ENCODE measurements at places on chromosomes 13 and 19.

GRCh38 chr13:101465877-101466276 lies 13.4 kb downstream of the ITGBL1 start:
- no peak for DNase-seq

GRCh38 chr13:23867027-23867491 lies 22.1 kb downstream of the MIPEP start:
- no peak for DNase-seq

DNA sequence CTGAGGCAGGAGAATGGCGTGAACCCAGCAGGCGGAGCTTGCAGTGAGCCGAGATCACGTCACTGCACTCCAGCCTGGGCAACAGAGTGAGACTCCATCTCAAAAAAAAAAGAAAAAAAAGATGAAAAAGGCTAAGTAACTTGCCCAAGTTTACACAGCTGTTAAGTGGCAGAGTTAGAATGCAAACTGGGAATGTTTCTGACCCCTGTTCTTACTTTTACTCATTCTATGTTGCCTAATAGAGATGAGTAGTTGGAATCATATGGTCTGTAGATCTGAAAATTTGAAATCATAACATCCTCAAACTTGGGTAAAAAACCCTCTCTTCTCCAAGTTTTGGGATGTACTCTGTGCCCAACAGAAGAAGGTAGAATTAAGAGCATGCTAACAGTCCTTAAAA lies 235.8 kb upstream of the RFC3 start:
- no peak for DNase-seq

DNA sequence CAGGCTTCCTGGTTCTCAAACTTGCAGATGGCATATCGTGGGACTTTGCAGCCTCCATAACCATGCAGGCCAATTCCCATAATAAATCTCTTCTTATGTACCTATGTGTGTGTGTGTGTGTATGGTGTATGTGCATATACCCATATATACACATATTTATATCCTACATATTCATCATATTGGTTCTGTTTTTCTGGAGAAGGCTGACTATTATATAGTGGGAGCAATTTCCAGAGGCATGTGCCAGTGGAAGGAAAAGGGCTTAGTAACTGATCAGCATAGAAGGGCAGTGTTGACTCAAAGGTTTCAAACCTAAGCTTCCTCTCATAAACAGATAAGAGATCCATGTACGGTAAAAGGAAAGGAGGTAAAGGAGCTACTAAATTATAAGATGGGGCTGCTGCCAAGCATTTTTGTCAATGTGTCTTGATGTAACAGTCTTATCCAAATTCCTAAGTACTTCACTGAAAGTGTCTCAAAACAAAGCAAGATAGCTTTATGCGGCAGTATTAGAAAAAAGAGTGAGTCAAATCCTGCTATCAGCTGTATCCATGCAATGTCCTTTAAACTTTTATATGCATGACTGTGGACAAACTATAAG lies 432.1 kb downstream of the TBC1D4 start:
- DNase-seq, result no peak

GRCh38 chr13:109678459-109678858 lies 107.9 kb downstream of the IRS2 start:
- DNase-seq, result no peak

DNA sequence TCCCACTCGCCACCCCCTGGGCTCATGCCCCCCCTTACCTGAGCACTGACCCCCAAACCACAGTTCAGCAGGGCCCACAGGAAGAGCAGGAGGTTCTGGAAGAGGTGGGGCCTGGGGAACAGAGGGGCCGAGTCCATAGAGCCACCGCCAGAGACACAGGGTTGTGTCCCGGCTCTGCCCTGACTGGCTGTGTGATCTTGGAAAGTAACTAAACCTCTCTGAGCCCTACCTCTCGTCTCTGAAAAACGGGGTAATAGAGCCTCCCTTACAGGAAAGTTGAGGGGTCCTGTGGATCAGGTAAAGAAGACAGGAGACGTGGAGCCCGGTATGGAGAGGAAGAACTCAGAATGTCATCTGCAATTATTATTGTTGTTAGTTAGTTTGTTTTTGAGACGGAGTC lies 2.0 kb downstream of the ADAMTSL5 start:
- DNase-seq, result no peak

GRCh38 chr13:18212873-18213272 lies 968.8 kb downstream of the TUBA3C start:
- no peak for DNase-seq

DNA sequence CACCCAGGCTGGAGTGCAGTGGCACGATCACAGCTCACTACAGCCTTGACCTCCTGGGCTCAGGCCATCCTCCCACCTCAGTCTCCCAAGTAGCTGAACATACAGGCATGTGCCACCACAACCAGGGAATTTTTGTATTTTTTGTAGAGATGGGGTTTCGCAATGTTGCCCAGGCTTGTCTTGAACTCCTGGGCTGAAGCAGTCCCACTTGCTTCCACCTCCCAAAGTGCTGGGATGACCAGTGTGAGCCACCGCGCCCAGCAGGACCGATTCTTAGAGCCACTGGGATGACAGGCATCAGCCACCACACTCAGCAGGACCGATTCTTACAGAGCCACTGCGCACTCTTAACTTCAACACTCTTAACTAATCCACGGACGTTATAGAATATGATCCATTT lies 54.9 kb upstream of the RANBP3 start:
- no peak for DNase-seq

GRCh38 chr19:31759359-31759758 lies 410.1 kb upstream of the TSHZ3 start:
- no peak for DNase-seq

- no peak for DNase-seq
Observed at GRCh38 chr19:21256722-21257121, 72.5 kb downstream of the ZNF708 start.

- no peak for DNase-seq
Observed at GRCh38 chr13:33355201-33355895, 69.8 kb upstream of the STARD13 start.

GRCh38 chr19:3096267-3096901 lies 2.2 kb downstream of the GNA11 start:
- no peak for DNase-seq

GRCh38 chr13:98313023-98313921 lies 136.2 kb upstream of the RNF113B start:
- DNase-seq, result no peak

- no peak for DNase-seq
Observed at GRCh38 chr19:2042485-2043250, 8.4 kb downstream of the MKNK2 start.

DNA sequence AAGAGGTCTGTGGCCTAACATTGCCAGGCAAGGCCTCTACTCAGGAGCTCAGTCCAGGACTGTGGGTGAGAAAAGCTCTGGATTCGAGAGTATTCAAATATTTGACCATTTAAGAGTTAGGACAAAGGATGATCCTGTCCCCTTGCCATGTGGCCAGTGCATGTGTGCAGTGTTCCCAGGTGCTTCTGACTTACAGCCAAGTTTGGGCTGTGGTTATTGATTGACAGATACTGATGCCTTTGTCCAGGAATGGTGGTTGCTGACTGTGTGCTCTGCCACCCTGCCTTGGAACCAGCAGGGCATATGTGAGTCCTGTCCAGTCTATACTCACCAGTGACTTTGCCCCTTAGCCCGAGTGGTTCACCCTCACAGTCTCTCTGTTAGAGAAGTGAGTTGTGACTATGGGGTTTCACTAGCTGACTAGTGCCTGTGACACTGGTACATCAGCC lies 51.9 kb downstream of the GARRE1 start:
- no peak for DNase-seq

- DNase-seq, result peak; percentile 31
Observed at GRCh38 chr19:54179921-54180461, 7.0 kb upstream of the TMC4 start.

DNA sequence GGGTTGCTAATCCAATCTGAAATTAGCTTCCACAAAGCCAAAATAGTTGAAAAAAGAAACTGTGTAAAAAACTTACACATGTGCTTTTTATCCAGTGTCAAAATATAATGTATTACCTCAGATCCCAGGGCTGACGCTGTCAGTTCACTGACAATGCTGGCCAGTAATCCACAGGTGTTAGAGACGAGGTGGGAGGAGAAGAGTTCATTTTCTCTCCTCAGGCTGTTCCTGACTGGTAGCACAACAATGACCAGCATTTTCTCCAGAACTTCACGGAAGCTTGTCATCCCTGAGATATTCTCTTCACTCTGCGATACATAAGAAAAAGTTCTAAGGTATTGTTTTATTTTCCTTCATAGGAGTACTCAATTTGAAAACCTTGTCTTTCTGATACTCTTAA lies 146.9 kb downstream of the MYCBP2 start:
- DNase-seq, result no peak

DNA sequence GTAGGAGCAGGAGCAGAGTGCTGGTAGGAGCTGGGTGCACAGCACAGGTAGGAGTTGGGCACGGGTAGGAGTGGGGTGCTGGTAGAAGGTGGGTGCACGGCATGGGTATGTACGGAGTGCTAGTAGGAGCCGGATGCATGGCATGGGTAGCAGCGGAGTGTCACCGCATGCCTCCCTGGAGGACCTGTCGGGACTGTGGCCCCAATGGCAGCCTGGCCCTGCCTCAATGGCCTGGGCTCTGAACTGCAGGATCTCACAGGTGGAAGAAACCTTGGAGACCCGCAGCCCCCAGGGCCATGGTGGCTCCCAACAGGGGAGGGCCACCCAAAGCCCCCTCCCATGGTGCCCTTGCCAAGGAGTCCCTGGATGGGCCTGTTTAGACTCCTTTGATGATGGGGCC lies 1146.0 kb downstream of the UQCRFS1 start:
- DNase-seq, result no peak

DNA sequence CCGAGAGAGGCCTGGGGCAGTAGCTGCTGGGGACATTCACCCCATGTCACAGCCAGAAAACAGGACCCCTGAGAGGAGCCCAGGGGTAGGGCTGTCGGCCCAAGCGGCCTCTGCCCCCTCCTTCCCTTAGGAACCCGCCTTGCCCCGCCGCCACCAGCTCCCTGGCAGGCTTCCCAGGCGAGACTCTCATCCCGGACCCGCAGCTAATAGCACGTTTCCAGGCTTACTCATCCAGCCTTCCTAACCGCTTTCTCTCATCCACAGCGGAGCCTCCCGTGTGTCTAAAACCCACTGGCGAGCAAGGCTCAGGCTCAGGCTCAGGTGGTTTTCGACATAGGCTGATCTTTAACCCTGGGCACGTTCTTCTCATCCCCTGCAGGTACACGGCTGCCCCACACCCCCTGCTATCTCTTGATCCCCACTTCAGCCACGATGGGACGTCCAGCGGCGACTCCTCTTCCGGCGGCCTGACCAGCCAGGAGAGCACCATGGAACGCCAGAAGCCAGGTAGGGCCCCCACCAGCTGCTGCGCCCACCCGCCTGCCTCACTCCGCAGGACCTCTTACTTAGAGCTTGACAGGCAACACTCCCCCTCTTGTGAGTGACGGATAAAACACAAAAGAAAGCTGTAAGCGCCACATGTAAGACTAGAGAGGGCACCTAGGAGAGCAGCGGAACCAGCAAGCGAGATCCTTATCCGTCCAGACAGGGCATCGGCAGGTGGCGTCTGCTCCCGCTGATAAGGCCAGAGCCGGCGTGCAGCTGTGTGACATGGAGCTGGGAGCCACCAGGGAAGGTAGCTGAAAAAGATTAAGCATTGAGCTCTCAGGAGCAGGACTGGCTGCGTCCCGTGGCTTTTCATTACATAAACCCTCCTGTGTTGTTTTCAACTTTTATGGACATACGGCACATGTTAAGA lies 71.3 kb downstream of the DPF1 start:
- DNase-seq, result no peak

DNA sequence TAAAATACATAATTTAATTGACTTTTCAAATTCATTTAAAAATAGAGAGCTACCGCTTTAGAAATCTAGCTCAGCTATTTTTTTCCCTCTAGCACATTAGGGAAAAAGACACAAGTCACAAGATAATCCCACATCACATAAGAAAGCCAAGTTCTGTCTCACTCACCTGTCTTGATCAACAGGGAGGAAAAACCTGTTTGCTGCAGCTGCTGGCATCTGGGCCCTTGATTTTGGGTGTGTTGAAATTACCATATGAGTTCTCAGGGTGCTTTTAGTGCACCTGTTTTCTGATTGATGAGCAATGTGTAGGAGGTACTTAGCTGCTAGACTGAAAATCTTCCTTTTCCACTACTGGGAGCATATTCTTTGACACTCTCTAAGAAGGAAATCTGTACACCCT lies 53.8 kb downstream of the ZDHHC20 start:
- no peak for DNase-seq

DNA sequence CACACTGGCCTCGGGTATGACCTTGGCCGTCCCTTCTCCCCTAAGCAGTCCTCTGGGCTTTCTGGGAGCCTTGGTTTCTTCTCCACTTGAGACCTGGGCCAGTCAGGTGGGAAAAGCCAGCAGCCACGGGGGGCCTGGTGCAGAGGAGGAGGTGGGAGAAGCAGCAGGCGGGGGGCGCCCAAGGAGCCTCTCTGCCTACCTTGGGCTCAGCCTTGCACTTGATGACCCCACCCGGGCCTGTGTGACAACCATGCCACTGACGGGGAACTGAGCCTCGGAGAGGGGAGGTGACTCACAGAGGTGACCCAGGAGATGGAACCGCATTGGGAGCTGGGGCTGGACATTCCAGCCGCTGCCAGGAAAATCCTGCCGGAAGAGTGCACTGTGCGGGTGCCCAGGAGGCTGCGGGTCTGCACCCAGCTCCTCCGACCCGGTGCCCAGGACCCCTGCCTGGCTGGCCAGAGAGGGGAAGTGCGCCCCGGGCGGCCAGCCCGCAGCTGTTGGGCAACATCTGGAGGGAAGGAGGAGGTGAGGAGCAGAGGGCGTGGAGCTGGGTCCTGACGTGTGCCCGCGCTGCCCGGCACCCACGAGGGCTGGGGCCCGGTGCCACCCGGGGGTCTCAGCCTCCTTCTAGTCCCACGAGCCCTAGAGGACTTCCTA lies 23.4 kb upstream of the SLC7A10 start:
- peak; percentile 48 for DNase-seq

- no peak for DNase-seq
Observed at GRCh38 chr13:58495668-58496067, 864.1 kb downstream of the PCDH17 start.

GRCh38 chr19:2059422-2060201 lies 8.6 kb upstream of the MKNK2 start:
- DNase-seq, result no peak

DNA sequence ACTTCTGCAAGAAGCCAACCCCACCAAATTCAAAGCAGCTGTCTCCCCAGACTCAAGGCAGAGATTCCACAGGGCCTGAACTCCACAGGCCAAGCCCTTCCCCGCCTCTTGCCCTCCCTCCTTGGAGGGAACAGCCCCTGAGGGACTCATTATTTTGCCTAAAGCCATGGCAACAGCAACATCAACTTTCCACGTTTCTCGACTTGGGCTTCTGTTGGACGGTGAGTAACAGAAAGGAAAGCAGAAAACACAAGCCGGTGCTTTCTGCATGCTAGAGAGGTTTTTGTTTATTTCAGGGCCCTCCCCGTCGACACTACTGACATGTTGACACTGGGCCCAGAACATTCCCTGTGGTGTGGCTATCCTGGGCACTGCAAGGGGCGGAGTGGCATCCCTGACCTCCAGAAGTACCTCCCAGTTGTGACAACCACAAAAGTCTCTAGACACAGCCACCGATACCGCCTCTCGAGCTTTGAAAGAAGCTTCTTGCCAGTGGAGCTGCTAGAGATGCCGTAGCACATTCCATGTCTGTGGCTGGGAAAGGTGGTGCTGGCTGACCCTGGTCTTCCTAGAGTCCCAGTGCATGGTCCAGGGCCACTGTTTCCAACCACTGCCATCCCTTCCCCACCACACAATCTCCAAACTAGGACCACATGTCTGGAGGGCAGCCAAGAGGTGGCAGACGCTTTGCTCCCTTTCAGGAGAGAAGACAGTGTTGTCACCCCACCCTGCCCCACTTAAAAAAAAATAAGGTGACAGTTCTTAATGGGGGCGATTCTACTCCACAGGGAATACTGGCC lies 12.8 kb downstream of the CAPS start:
- no peak for DNase-seq
